ENCODE measurements at places on chromosomes 3 and 15.

GRCh38 chr3:79040701-79041100 is 727.1 kb downstream of the ROBO1 start:
- DNase-seq, result no peak

DNA sequence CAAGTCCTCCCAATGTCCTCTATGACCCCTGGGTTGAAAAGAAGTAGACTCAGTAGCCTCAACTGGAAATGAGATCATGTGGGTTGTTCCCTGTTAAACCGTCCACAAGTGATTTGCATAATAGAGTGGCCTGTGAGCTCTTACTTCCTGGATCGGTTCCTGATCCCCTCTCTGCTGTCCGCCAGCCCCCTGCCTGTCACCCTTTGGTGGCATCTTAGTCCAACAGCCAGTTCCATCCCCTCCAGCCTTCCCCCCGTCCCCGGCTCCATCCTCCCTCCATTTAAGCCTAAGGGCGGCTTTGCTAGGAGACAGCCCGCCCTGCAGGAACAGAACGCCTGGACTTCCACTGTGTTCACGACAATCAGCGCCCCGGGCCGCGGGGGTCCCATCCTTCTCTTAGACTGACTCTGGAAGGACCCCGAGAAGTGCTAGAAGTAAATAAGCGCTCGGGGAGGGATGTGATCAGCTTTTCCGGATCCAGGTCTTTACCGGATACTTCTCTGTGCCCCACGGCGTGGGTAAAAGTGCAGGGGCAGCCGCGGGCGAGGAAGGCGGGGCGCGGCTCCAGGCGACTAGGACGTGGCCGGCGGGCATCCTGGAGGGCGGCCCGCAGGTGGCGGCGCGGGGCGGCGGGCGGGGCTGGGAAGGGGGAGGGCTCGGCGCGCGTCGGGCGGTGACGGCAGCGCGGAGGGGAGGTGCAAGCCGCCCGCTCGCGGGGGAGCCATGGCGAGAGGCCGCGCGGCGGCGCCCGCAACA is 51.2 kb upstream of the ULK4 start:
- DNase-seq, result no peak

- DNase-seq, result no peak
Measured at GRCh38 chr3:193783166-193783896, 190.3 kb downstream of the OPA1 start.

DNA sequence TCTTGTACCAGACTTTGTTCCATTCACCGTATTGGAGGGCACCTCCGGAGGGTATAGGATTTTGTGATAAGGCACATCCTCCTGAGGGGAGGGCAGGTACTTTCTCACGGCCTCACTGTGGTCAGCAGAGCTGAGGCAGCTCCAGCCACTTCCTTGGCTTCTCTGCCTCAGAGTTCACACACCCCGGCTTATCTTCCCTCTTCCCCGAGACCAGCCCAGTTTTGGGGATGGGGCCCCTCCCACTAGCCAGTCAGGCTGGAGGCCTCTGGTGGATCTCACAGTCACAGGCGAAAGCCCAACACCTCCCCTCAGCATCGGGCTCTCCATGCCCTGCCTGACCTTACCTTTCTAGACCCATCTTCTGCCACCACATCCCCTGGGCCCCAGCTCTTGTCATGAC is 316.2 kb upstream of the CTDSPL start:
- DNase-seq, result no peak

- DNase-seq, result no peak
Measured at GRCh38 chr3:171072432-171072831, 45.9 kb upstream of the SLC2A2 start.
